ENCODE measurements at places on chromosomes 1 and 21.

GRCh38 chr1:209723756-209724693, 19.4 kb downstream of the HSD11B1 start:
- DNase-seq, result no peak

DNA sequence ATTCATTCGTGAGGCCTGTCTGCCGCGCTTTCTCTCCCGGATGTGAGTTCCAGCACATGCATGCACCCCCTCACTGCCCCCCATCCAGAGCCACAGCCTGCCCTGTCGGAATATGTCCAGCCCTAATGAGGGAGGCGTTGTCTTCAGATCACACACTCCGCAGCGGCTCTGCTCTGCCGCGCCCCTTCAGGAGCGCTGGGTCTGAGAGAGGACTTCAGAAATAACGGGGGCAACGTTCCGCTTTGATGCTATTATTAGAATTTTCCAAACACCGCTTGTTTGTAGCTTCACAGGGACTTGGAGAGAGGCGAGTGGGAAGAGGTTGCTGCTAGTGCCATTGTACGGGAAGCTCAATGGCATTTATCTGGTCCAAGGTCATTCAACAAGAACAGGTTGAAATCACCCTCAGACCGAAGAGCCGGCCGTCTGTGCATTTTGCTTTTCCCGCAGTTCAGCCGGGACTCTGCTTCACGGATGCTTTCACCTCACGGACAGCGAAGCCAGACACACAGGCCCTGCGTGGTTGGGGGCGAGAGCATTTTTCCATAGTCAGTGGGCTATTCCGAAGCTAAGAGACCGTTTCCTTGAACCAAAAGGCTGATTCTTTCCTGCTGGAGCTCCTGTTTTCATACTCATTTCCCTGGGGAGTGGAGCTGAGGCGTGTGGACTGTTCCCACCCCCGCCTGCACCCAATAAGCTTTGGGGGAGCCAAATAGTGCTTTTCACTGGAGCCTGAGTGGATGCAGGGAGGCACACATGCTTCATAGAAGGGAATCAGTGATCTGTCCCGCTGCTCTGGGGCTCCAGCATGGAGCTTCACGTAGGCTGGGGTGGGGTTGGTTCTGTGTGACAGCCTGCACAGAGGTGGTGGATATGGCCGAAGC, 69.7 kb downstream of the GALNT2 start:
- DNase-seq, result no peak

DNA sequence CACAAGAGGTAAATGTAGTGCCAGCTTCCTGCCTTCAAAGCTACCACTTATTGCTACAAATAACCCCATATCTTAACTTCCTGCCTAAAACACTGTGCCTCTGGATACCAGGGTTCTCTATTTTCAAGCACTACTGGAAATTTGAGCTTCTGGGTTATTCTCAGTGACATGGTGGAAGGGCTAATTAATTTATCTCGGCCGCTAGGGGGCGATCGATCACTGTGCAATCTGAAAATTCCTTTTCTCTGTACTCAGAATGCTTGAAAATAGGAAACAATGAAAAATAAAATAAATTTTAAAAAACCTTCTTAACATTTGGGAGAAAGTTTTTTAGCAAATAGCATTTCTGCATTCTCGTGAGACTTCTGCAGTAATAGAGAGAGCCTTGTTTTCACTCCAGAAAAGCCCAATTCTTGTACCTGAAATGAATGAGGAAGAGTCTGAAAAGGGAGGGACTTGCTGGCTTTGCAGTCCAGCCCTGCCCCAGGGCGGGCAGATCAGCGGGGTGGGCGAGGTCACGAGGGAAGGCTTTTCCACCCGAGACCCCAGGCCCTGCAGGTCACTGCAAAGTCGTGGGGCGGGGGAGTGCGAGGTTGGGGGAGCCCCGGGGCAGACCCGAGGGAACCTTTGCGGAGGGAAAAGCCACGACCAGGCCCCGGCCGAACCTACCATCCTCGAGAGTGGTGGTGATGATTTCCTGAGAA, 276.7 kb downstream of the PCP4 start:
- DNase-seq, result peak; percentile 52

- DNase-seq, result no peak
These were observed 76.3 kb upstream of the CSF3R start for GRCh38 chr1:36559061-36559460.

GRCh38 chr21:45035477-45035848, 38.9 kb upstream of the ADARB1 start:
- no peak for DNase-seq

DNA sequence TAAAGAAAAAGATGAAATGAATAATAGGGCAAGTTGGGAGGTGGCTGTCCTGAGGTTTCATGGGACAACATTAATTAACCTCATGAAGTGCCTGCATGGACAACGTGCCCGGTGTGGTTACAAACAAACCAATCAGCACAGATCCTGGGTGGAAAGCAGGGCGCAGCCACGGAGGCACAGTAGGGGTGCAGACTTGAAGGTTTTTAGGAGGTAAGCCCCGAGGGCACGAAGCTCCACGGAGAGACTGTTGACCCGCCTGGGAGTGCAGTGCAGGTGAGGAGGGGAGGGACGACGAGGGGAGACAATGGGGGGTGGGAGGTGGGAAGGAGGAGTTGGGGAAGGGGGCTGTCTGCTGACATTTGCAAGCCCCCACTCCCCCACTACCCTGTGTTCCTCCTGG, 2.3 kb upstream of the RIPK4 start:
- DNase-seq, result no peak

- no peak for DNase-seq
These were observed 94.0 kb downstream of the DMRTB1 start for GRCh38 chr1:53552981-53553733.

DNA sequence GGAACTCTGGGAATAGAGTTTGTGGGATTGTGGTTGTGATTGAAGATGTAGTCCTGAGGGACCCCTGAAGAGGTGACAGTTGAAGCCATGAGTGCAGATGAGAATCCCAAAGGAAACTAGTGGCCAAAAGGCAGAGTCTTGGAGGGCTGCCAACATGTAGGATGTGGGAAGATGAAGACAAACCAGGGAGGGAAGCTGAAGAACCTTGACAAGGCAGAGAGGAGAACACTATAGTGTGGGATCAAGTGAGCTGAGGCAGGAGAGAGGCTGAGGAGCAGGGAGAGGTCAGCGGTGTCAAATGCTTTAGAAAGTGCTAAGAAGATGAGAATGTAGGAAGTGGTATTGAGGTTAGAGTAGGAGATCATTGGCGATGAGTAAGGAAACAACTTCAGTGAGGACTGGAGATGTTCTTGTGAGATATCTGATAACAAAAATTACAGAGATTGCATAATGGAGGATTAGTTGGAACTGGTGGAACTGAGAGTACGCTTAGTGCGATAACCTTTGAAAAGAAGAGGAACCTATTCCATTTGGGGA, 88.5 kb upstream of the VCAM1 start:
- peak; percentile 68 for DNase-seq

GRCh38 chr1:220347654-220348175, 75.5 kb upstream of the RAB3GAP2 start:
- DNase-seq, result no peak

Measured in AG08395 (cell line).